ENCODE measurements at places on chromosomes 1 and 21. TPM values are rescaled to one million over a fixed set of nuclear protein-coding genes. Genes with fewer than 3 reads are reported as not detected.

DNA sequence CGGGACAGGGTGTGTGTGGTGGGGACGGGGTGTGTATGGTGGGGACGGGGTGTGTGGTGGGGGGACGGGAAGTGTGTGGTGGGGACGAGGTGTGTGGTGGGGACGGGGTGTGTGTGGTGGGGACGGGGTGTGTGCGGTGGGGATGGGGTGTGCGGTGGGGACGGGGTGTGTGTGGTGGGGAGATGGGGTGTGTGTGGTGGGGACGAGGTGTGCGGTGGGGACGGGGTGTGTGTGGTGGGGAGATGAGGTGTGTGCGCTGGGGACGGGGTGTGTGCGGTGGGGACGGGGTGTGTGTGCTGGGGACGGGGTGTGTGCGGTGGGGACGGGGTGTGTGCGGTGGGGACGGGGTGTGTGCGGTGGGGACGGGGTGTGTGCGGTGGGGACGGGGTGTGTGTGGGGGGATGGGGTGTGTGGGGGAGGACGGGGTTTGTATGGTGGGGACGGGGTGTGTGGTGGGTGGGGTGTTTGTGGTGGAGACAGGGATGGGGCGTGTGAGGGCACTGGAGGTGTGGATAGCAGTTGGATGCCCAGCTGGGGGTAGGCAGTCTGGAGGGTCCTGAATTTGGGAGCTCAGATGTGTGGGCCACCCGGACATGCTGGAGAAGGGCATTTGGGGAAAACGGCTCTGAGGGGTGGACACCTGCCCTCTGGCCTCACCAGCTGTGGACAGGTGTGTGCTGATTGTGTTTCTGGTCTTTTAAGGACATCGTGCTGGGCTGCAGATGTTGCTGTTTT lies 16.9 kb downstream of the IBA57 start:
- DNase-seq, result no peak

The C1QTNF12 gene
- 6.3 TPM for total RNA-seq

DNA sequence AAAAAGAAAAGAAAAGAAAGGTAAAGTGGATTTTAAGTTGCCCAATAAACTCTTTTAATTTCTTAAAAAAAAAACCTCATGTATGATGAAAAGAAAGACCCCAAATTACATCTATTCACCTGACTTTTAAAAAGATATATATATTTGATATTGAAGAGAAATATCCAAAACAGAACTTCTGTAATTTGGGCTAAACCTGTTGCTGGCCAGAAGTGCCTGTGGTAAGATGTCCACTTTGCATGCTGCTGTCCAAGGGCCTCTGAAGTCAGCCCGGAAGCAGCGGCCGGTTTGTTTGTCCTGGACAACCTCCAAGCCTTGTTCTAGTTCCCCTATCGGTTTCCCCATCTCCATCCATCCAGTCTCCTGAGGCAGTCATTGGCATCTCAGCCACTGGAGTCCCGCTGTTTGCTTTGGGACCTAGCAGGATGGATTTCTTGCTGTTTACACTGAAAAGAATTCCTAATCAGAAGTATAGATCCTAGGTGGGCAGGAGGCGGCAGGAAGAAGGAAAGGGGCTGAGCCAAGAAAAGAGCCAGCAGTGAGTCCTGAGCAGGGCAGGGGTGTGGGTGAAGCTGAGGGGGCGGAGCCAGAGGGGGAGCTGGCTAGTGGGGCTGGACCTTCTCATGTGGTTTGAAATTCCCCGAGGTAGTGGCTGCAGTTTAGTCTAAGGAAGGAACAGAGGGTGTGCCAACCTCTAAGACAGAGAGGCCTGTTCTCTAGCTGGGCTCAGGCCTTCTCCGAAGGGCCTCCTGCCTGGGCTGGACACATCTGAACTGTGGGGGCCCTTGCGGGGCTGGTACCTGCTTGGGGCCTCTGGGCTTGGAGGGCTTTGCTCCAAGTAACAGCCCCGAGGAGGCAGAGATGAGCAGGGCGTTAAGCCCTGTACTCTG lies 3.3 kb downstream of the NCMAP start:
- peak; percentile 89 for DNase-seq

The PLA2G5 gene
- total RNA-seq, result 0.69 TPM

DNA sequence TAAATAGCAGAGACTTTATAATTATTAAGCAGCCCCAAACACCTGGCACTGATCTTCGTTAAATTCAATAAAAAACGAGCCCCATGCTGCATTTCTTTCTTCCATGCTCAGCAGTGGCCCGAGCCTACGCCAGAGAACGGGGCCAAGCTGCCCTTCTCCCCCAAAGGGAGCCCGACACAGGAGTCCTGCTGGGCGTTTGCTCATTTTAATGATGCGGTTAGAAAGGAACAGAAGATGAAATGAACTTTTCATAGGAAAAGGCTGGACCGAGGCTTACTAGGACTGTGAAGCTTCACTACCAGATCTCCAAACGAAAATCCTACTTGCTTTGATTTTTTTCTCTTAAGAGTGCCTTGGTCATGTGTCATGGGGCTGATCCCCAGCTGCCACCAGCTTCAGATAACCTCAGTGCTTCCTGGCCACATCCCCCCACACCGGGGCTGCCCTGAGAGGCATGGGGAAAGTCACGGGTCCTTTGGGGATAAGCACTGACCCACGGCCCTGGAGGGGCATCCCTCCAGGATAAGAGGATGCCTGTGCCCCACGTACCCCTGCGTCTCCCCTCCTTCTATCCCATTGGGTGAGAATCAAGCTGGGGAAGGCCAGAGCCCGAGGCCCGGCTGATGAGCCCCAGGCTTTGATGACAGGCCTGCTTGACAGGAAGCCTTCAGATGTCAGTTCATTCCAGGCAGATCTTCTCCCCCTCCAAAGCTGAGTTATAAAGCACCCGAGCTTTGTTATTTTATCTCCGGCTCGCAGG lies 34.2 kb downstream of the PGBD5 start:
- DNase-seq, result no peak

GRCh38 chr1:110573314-110573713 lies 32.8 kb downstream of the KCNA2 start:
- no peak for DNase-seq

DNA sequence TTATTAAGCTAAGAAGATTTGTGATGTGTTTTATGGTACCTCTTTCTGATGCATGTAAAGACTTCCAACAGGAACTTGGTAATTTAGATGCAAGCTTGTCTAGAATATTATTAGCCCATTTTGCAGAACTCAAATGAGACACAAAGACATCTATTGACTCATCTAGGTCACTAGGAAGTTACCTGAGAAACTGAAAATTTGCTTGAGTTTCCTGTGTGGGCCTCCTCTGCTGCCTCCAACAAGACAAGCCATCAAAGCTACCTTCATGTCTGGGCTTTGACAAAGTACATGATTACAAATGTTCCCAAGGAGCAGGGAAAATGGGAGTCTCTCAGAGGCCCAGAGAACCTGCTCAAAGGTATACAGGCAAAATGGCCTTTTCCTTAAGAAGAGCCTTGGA lies 5.6 kb downstream of the RUNX1 start:
- DNase-seq, result no peak

GRCh38 chr1:89706700-89707012 lies 73.7 kb downstream of the LRRC8C start:
- no peak for DNase-seq

The APOBEC4 gene
- total RNA-seq, result not detected

DNA sequence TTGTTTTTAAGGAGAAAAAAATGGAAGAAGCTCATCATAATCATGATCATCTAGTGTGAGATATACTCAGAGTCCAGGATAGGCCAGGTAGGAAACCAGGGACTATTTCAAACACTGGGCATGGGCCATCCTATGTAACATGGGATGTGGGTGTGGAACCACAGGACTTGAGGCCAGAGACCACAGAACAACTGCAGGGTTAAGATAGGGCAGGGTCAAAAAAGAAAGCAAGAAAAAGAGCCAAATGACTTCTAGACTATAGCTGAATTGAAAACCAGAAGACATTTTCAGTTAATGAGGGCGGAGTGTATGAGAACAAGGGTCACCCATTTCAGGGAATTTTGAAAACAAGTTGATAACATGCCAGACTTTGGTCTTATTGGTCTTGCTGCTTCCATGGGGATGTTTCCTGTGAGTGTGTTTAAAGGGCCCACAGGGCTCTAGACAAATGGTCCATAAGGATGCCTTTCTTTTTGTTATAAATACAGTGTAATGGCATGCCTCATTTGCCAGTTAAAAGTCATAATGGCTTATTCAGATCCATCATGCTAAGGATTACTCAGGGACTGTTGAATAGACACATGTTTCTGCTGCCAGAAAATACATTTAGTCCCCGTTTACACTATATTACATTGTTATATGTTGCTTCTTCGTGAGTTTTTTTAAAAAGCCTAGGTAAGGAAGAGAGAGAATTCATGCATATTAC lies 182.0 kb upstream of the C21orf91 start:
- no peak for DNase-seq

GRCh38 chr1:118907466-118907865 lies 80.7 kb downstream of the TBX15 start:
- DNase-seq, result no peak

GRCh38 chr1:93554883-93555872 lies 107.3 kb downstream of the FNBP1L start:
- DNase-seq, result no peak

- no peak for DNase-seq
Observed at GRCh38 chr1:45846931-45847330, 43.5 kb downstream of the MAST2 start.

The PCP4L1 gene
- total RNA-seq, result not detected

- DNase-seq, result no peak
Observed at GRCh38 chr1:244861683-244862082, 2.7 kb downstream of the HNRNPU start.

- no peak for DNase-seq
Observed at GRCh38 chr1:17045150-17045549, 8.7 kb downstream of the SDHB start.

The KRTAP21-2 gene
- not detected for total RNA-seq

DNA sequence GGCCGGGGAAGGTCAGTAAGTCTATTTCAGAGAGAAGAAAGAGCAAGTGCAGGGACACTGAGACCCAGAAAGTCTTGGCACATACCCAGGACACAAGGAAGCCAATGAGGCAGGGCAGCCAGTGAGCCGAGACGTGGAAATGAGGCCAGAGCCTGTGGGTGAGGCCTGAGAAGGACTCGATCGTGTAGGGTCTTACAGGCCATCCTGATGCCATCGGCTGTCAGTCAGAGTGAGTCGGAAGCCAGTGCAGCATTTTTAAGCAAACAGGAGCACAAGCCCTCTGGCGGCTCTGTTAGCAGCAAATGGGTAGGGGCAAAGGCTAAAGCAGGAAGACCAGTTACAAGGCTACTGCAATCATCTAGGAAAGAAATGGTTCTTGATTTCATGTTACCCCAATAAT lies 6.1 kb upstream of the GJB3 start:
- no peak for DNase-seq

DNA sequence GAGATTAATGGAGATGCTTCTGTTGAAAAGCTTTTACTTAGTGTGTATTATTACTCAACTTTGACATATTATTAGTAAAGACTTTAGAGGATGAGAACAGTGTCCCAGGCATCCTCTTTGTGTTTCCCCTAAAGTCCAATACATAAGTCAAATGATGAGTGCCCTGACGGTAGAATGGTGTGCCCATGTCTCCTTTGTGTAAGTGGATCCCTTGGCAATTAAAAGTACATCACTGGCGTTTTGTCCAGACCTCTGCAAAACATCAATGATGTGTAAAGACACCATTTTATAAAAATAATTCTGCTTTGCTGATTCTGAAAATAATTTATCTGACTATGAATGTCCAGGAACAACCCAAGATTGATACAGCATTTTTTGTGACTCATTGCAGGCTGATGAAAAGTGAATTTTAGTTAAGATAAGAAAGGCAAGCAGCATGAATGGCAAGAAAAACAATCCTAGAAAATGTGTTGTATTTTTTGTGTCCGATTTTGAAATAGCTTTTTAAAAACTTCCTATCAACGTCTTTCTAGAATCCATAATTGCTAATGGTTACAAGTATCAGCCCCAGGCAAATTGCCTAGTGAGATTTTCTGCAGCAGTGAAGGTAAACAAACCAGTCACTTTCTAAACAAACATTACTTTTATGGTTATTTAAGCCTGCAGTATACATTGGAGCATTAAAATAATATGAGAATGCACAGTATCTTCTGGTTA lies 251.5 kb downstream of the PTPRC start:
- DNase-seq, result no peak

DNA sequence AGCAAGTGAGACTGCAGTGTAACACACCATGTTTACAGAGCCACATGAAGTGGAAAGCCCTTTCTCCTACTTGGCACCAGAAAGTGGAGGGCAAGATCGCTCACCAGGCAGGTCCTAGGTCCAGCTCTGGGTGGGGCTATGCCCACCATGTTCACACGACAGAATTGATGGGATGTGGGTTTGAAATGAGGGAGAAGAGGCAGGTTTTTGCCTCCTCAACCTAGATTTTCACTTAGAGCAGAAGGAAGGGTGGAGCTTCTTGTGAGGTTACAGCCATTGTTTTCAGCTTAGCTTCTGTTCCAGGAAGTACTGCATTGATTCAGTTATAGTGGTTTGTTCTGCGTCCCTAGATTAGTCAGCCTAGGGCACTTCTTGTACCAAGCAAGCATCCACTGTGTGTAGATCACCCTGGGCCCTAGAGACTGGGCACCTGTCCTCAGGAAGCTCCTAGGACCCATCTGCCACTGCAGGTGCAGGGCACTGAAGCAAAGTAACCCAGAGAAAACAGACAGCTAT lies 2.3 kb downstream of the CD53 start:
- no peak for DNase-seq

GRCh38 chr1:3213730-3214129 lies 144.7 kb downstream of the PRDM16 start:
- DNase-seq, result no peak

The CFAP141 gene
- total RNA-seq, result not detected

DNA sequence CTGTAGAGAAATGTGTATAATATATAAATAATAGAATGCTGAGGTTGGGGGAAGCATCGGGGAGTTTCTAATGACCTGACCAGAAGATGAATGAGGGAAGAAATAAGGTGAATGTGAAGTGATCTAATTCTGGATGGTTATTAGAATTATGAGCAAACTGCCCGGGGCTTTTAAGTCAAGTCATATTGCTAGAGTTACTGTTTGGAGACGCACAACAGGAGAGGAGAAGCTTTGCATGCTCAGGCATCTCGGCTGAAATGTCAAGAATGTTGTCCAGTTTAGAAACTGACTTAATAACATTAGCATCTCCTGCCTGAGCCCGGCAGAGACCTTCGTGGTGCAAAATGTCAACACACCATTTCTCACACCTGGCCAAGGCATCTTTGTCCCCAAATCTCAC lies 119.1 kb downstream of the RRAGC start:
- DNase-seq, result no peak

DNA sequence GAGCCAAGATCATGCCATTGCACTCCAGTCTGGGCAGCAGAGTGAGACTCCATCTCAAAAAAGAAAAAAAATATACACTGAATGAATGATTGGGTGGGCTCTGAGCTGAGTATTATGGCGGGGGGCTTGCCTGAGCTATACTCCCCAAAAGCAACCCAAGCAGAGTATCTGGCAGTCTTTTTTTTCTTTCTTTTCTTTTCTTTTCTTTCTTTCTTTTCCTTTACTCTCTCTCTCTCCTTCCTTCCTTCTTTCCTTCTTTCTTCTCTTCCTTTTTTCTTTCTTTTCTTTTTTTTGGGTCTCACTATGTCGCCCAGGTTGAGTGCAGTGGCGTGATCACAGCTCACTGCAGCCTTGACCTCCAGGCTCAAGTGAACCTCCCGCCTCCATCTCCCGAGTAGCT lies 27.7 kb downstream of the KIAA1614 start:
- DNase-seq, result no peak

- no peak for DNase-seq
Observed at GRCh38 chr1:5595531-5596170, 396.6 kb downstream of the NPHP4 start.

GRCh38 chr21:32764186-32764585 lies 7.4 kb downstream of the PAXBP1 start:
- no peak for DNase-seq

GRCh38 chr1:200302921-200303290 lies 106.9 kb downstream of the ZNF281 start:
- peak; percentile 33 for DNase-seq

GRCh38 chr1:8554956-8555534 lies 237.1 kb downstream of the SLC45A1 start:
- DNase-seq, result no peak
